ENCODE measurements at places on chromosomes 3 and 15.

DNA sequence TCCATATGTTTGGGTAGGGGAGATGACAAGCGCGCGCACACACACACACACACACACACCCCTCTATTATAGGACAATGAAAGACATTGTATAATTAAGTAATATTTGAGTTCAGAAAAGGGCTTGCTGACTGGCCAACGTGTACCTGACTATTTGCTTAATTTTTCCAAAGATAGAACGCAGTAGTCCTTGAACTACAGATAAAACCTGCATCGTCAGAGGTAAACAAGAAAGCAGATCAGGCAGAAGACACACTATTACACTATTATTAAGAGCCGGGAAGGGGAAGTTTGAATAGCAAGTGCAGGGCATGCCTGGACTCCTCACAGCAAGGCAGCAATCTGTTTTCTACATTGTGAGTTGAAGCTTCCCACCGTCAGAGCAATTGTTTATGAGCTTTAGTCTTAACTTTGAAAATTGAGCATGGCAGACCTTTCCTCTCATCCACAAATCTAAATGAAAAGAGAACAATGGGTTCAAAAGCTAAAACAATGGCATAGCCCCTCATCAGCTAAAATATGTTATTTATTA is 427.7 kb downstream of the GABRG3 start:
- DNase-seq, result no peak

GRCh38 chr15:60582370-60583036 is 103.6 kb upstream of the ICE2 start:
- no peak for DNase-seq

GRCh38 chr15:63818191-63818590 is 15.6 kb downstream of the HERC1 start:
- DNase-seq, result no peak

- peak; percentile 26 for DNase-seq
Observed at GRCh38 chr3:17070161-17070959, 185.6 kb downstream of the PLCL2 start.

DNA sequence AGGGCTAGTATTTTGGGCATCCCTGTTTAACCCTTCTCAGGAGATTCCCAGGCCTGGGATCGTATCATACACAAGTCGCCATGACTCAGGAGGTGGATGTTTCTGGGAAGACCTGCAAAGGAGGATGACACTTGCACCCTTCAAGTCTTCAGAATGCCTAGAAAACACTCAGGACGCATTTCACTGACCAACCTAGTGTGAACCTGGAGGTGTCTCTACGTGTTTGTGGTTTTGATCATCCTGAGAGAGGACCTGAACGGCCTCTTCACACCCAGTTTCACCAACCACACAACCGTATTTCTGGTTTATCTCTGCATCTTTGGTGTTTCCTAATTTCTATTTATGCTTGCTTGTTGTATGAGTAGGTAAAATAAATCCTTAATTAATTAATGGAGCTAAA is 2.8 kb upstream of the CLDND1 start:
- no peak for DNase-seq

GRCh38 chr3:51966922-51967383 is 301 bp downstream of the PCBP4 start:
- DNase-seq, result no peak

- DNase-seq, result no peak
Observed at GRCh38 chr3:178532476-178532875, 3.8 kb upstream of the KCNMB2 start.

GRCh38 chr15:75532413-75533250 is 46.5 kb downstream of the PTPN9 start:
- DNase-seq, result peak; percentile 55

DNA sequence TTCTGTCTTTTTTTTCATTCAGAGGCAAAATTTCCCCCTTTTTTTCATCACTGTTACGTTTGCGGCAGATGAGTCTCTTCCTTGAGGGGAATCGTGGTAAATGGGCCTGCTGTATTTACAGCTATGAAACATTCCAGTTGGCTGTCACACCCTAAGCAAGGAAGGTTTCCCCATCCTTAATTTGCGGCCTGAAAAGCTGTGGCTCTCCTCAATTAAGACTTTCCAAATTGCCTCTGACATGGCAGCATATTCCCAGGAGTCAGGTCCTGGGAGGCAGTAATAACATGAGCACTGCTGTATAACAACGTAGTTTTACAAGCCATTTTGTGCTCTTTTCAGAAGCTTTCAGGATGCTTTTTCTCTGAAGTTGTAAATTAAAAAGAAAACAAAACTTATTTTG is 420.9 kb downstream of the LPP start:
- no peak for DNase-seq

GRCh38 chr3:122975924-122976293 is 51.7 kb downstream of the SEMA5B start:
- no peak for DNase-seq

DNA sequence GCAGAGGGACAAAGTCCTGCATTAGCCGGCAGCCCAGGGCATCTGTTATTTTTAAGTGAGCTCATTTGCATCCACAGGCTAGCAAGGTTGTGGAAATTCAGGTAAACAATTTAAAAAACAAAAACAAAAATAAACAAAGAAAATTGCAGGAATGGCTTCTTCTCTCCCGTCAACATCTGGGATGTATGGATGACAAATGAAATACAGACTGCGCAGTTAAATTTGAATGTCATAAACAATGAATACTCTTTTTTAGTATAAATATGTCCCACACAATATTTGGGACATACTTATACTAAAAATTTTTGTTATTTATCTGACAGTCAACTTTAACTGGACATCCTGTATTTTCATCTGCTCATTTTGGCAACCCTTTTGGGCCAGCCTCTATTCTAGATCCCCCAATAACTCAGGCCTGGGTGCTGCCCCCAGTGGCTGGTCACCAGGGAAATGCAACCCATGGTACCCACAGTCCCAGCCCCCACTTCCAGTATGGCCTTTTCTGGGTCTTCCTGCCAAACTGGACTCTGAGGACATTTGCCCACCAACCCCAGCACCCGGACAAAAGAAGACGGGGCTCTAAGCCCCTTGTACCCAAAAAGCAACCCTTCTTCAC is 12.7 kb downstream of the GRM2 start:
- peak; percentile 6 for DNase-seq

GRCh38 chr3:31008994-31009393 is 114.5 kb upstream of the GADL1 start:
- no peak for DNase-seq

- DNase-seq, result no peak
Observed at GRCh38 chr3:59235634-59236012, 185.8 kb upstream of the CFAP20DC start.

- no peak for DNase-seq
Observed at GRCh38 chr3:167762296-167762695, 26.8 kb downstream of the SERPINI1 start.

DNA sequence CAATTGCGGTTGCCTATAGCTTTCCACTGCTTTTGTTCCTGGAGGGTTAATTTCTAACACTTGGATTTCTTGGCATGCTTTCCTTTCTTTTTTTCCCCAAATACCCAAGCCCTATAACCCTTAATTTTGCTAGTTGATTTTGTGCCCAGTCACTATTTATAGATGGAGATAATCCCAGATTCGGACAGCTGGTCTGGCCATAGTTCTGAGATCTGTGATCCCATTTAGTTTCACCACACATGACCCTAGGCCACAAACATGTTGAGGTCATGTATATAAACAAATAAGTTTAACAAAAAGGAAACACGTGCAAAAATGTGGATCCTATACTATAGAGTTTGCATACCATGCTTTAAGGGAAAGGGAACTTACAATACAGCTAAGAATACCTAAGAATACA is 111.4 kb downstream of the ZMAT3 start:
- no peak for DNase-seq

- DNase-seq, result peak; percentile 28
Observed at GRCh38 chr15:39578851-39579486, 1.9 kb upstream of the THBS1 start.

DNA sequence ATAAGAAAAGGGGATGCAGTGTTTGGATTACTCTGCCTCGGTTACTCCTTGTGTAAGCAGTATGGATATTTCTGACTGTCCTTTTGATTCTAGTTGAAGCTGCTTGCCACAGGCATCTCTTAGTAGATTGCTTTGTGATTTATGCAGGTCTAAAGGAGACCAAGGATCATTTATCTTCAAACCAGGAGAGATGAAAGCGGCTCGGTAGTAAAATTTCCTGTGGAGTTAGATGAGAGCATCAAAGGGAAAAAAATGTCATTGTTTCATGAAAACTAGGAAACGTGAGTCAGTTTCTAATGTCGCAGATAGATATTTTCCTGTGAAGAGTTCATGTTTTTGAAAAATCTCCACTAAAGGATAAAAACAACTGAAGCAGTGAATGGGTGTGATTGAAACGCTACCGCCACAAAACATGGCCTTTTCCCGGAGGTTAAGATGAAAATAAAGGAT is 254.0 kb upstream of the TBL1XR1 start:
- DNase-seq, result no peak

GRCh38 chr3:171643681-171644080 is 166.6 kb downstream of the PLD1 start:
- no peak for DNase-seq

DNA sequence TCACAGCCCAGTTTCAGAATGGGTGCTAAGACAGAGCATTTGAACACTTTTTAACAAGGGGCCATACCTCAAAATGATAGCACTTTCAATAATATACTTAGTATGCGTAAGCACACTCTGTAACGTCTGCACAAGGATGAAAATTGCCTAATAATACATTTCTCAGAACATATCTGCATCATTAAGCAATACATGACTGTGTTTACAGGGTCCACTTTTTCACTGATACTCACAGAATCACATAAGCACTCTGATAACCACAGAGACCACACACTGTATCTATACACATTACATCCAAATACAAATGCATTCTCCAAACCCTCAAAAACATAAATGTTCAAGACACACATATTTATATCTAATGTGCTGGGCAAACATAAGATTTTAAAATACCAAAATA is 79.8 kb downstream of the NR1I2 start:
- DNase-seq, result no peak

DNA sequence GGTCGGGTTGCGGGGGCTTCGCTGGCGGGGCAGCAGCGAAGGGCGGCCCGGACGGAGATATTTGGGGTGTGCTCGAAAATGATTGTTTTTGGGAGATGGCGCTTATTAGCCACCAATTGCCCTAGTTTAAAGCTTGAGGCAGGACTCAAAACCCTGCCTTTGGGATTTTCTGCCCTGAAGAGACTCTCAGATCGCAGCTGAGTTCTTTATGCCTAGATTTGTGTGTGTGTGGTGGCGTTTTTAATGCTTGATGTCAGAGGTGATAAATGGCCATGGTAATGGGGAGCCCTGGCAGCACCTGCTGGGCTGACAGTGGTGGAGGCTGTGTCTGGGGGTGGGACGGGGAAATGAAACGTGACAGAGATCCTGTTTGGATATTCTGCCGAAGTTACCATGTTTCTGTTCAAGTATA is 604 bp downstream of the KCTD6 start:
- no peak for DNase-seq

DNA sequence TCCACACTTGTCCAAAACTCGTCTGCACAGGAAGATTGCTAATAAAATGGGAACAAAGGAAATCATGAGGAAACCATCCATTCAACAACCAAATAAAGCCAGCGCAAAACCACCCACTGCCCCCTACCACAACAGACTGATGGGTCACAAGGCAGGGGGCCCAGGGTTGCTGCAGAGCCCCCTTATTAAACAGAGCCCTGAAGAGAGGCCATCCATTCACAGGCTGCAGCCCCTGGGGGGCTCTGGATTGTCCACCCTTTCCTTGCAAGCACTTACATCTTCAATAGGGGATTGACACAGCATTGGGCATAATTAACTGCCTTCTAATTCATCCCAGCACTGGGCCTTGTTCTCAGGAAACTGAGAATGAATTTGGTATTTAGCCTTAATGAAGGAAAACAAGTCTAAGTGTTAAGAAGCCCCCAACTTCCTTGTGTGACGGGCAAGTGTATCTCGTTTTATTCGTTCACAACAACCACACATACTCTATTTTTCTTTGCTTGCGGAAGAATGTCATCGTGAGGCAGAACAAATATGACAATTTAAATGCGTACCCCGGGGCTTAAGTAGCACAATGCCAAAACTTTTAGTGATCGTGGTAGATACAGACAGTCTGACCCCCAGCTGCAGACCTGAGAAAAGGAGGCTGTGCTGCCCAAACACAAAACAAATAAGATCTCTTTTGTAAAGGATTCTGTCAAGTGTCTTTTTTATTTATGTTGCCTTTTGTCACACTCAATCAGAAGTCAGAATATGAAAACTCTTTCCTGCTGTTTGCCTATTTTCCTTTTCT is 144.0 kb downstream of the SEMA6D start:
- no peak for DNase-seq

GRCh38 chr3:34198309-34198708 is 399.9 kb downstream of the PDCD6IP start:
- DNase-seq, result no peak

DNA sequence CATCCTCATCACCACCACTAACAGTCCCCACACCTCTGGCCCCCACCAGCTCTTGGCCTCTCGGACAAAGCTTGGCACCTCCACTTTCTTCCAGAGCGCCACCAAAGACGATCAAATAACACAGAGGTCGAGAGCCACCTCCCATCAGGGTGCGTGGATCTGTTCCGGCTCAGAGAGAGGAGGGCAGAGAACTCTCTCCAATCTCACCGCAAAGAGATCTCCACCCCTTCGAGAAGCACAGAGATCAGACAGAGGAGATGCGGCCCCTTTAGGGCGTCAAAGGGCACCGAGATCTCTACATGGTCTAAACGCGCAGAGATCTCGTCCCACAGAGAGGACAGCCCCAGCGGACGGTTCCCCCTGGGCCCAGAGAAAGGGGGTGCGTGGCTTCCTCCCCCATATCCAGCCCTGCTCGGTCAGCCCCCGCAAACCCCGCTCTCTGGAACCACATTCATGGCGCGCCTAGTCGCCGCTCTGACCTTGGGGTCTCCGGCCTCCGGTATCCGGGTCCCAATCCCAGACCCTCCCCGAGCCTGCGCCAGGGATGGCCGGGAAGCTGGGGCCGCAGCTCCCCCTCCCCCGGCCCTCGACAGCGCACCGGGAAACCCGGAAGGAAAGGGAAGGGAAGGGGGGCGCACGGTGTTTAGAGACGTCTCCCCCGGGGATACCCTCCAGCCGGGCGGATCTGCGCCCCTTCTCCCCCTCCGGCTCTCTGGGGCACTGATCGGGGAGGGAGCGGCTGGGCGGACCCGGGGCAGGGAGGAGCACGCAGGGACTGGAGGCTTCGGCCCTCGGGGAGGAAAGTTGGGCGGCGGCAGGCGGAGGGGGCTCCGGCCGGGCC is 608 bp downstream of the SCN5A start:
- peak; percentile 20 for DNase-seq

- no peak for DNase-seq
Observed at GRCh38 chr15:88433046-88433685, 34.0 kb downstream of the MRPL46 start.

DNA sequence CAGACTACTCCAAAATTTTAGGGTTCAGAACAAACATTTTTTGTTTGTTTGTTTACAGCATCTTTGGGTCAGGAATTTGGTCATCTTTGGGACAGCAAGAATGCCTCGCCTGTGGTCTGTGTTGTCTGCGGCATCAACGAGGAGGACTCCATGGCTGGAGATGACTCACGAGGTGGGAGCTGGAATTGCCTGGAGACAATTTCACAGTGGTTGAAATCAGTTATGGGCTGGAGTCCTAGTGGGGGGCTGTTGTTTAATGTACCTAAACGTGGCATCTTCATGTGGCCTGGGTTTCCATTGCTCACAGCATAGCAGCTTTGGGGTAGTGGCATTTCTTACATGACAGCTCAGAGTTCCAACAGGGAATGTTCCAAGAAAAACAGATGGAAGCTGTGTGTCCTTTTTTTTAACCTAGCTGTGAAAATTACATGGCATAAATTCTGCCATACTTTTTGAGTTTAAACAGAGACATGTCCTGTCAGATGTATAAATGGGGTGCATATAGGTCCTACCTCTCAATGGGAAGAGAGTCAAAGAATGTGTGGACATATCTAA is 507.3 kb upstream of the CBLB start:
- no peak for DNase-seq

All from HuH-7 (cell line).